ENCODE measurements at places on chromosomes 12 and 14. TPM values are rescaled to one million over a fixed set of nuclear protein-coding genes. Genes with fewer than 3 reads are reported as not detected.

The DACT1 gene
- 0.27 TPM for total RNA-seq

The STXBP6 gene
- total RNA-seq = not detected

The PPP2R3C gene
- 42.3 TPM for total RNA-seq

The MORN3 gene
- total RNA-seq = 0.47 TPM

The BORCS5 gene
- total RNA-seq = 5.2 TPM

The HAL gene
- total RNA-seq = not detected

The GLT8D2 gene
- total RNA-seq = 1.5 TPM

The KRT8 gene
- 14.4 TPM for total RNA-seq

The TNFRSF1A gene
- total RNA-seq = 119 TPM

The TAS2R43 gene
- total RNA-seq = not detected

The ARHGAP9 gene
- not detected for total RNA-seq

The TNS2 gene
- 34.9 TPM for total RNA-seq

The SCNN1A gene
- 0.87 TPM for total RNA-seq

The LBHD2 gene
- total RNA-seq = not detected

The LRRIQ1 gene
- 0.47 TPM for total RNA-seq

The KRT71 gene
- not detected for total RNA-seq

The P2RX7 gene
- 3.6 TPM for total RNA-seq

The SMOC1 gene
- 0.27 TPM for total RNA-seq

The RPGRIP1 gene
- total RNA-seq = 0.05 TPM

The APOF gene
- total RNA-seq = not detected

The NKX2-8 gene
- total RNA-seq = not detected

The NFATC4 gene
- 9.0 TPM for total RNA-seq

The GPR137C gene
- total RNA-seq = 0.87 TPM

The GPX2 gene
- total RNA-seq = not detected

The NANOG gene
- total RNA-seq = not detected

The NEDD8 gene
- 294 TPM for total RNA-seq

The TSPAN19 gene
- total RNA-seq = not detected
